ENCODE measurements at places on chromosomes 2 and 18.

DNA sequence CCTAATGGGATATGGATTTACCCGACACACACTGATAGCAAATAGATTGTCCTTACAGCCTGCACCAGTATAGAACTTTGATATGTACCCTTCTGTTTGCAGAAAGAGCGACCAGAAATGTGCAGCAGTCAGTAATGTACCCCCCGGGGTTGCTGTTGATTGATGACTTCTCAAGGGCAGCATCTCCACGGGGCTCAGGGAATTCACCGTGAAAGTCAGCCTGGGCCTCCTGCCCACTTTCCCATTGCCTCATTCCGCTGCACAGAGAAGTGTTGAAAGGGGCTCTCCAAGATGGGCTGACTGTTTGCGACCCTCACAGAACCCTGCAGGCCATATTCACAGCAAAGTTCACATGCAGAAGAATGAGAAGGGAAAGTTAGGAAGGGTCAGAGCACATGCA lies 241.3 kb downstream of the PRKCE start:
- H3K4me3 ChIP-seq: peak overlapping the region; percentile 13
- no peaks in the 10 kb centered on the region for H3K36me3 ChIP-seq
- H3K27me3 ChIP-seq: no peaks in the 10 kb centered on the region
- no peak for DNase-seq

- no peak overlapping the region for H3K4me3 ChIP-seq
- H3K36me3 ChIP-seq: no peaks in the 10 kb centered on the region
- DNase-seq: no peak
- no peaks in the 10 kb centered on the region for H3K27me3 ChIP-seq
- no peak overlapping the region for H3K27ac ChIP-seq
- H3K4me1 ChIP-seq: peaks cover 10% of the 10 kb centered on the region
These were observed 99.7 kb downstream of the EIPR1 start for GRCh38 chr2:3277748-3278520.

GRCh38 chr18:73646196-73646595 lies 501.4 kb downstream of the FBXO15 start:
- no peaks in the 10 kb centered on the region for H3K4me1 ChIP-seq
- H3K36me3 ChIP-seq: no peaks in the 10 kb centered on the region
- H3K27ac ChIP-seq: no peak overlapping the region
- no peak overlapping the region for H3K4me3 ChIP-seq

DNA sequence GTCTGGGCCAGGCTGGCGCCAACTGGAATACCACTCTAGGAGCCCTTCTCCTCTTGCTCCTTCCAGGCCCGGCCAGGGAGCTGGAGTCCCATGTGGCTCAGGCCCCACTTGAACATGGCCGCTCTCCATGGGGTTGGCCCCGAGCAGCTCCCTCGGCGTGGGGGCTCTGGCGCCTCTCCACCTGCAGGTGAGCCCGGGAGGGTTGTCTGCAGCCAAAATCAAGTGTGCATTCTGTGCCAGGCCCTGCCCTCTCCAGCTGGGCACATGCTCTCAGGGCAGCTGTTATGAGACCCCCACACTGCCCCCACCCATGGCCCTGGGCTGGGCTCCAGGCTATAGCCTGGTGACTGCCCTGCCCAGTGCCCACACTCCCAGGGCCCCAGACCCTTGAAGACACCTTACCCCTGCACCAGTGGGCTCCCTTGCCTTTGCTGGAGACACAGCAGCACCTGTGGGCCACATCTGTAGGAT lies 45.8 kb upstream of the HS6ST1 start:
- H3K27ac ChIP-seq: no peak overlapping the region
- no peaks in the 10 kb centered on the region for H3K36me3 ChIP-seq
- peaks cover 51% of the 10 kb centered on the region for H3K4me1 ChIP-seq
- H3K27me3 ChIP-seq: no peaks in the 10 kb centered on the region

DNA sequence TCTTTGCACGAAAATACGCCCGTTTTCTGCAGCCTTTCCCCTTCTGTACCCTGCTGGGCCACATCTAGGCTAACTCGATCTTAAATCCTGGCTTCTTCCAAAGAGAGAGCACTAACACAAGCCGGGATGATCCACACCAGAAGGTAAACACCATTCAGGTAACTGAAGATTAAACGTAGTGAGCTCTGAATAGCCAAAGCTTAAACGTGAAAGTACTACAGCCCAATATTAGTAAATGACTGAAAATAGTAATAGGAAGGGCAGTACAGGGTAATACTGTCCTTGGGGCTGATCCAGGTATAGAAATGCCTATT lies 422 bp upstream of the MRPL53 start:
- DNase-seq: no peak
- peak overlapping the region; percentile 83 for H3K27ac ChIP-seq
- peaks cover 28% of the 10 kb centered on the region for H3K36me3 ChIP-seq
- H3K4me1 ChIP-seq: peaks cover 24% of the 10 kb centered on the region
- H3K4me3 ChIP-seq: peak overlapping the region; percentile 66
- no peaks in the 10 kb centered on the region for H3K27me3 ChIP-seq

- no peaks in the 10 kb centered on the region for H3K36me3 ChIP-seq
- no peak overlapping the region for H3K27ac ChIP-seq
- no peaks in the 10 kb centered on the region for H3K27me3 ChIP-seq
- H3K4me3 ChIP-seq: no peak overlapping the region
- no peak for DNase-seq
These were observed 66.7 kb downstream of the FECH start for GRCh38 chr18:57519668-57520424.

- no peak overlapping the region for H3K4me3 ChIP-seq
- H3K4me1 ChIP-seq: no peaks in the 10 kb centered on the region
- no peak overlapping the region for H3K27ac ChIP-seq
- H3K27me3 ChIP-seq: peaks cover 7% of the 10 kb centered on the region
- no peaks in the 10 kb centered on the region for H3K36me3 ChIP-seq
These were observed 961 bp downstream of the GPR55 start for GRCh38 chr2:230924092-230924469.

GRCh38 chr2:171244970-171245782 lies 84.5 kb upstream of the TLK1 start:
- H3K4me1 ChIP-seq: no peaks in the 10 kb centered on the region
- no peaks in the 10 kb centered on the region for H3K27me3 ChIP-seq
- no peaks in the 10 kb centered on the region for H3K36me3 ChIP-seq
- no peak overlapping the region for H3K4me3 ChIP-seq
- peak; percentile 7 for DNase-seq

Data from esophagus muscularis mucosa (tissue), 4 donors.